Smooth muscle cell of bladder (primary cell): ENCODE measurements at places on chromosomes 4 and X. TPM values are rescaled to one million over a fixed set of nuclear protein-coding genes. Genes with fewer than 3 reads are reported as not detected.

ZCCHC18 gene
- total RNA-seq, result 0.55 and 0.57 TPM in 2 replicates

CLDN34 gene
- not detected in 2 replicates for total RNA-seq

SGMS2 gene
- 67.0 and 104 TPM in 2 replicates for total RNA-seq

PRDM8 gene
- total RNA-seq, result 2.8 and 2.9 TPM in 2 replicates

F9 gene
- total RNA-seq, result not detected in 2 replicates

CXCL1 gene
- total RNA-seq, result 70.6 and 232 TPM in 2 replicates

MAGEB2 gene
- total RNA-seq, result not detected in 2 replicates

UGT2A1 gene
- not detected in 2 replicates for total RNA-seq

ATP8A1 gene
- total RNA-seq, result 0.85 and 1.6 TPM in 2 replicates

SGCB gene
- 29.2 and 37.0 TPM in 2 replicates for total RNA-seq

F8A3 gene
- 0.55 and 1.3 TPM in 2 replicates for total RNA-seq

GLRB gene
- total RNA-seq, result 5.8 and 10.2 TPM in 2 replicates

UGT2B17 gene
- not detected in 2 replicates for total RNA-seq

PHOX2B gene
- not detected in 2 replicates for total RNA-seq

STPG2 gene
- total RNA-seq, result 0.09 and 0.14 TPM in 2 replicates
